ENCODE measurements at places on chromosomes 13 and 19.

DNA sequence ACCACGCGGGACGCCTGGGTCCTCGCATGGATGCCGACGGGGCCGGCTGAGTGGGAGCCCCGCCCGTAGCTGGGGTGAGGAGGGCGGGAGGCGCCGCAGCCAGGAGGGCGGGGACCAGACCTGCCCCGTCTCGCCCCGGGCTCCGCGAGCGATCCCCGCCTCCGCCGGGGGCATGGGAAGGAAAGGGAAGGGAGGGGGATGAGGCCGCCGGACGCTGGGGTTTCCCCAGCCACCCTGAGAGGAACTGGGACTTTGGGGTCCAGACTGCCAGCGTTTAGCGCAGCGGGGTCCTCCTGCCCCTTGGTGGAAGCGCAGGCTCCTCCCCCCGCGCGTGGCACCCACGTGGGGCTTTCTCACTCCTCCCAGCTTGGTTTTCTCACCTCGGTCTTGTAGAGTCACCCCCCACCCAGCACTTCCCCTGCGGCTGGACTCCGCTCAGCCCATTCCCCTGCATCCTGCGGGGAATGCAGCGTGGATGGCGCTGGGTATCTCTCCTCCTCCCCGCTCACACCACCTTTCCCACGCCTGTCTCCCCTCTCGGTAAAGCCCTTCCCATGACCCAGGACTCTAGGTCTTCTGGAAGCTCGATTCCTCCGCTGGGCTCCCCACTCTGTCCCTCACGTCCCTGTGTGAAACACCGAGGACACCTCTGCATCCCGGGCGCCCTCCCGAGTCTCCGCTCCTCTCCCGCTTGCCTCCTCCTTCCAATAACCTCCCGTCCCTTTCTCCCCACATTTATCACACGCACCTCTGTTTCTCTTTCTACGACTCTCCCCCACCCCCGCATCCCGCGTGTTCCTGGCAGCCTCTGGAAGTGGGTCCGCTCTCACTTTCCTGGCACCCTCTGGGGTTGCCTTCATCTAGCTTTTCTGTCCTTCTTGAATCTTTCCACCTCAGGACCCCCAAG is 2.1 kb downstream of the TGFB1 start:
- peak; percentile 61 for DNase-seq

GRCh38 chr13:90070362-90070761 is 1277.1 kb upstream of the MIR17HG start:
- DNase-seq: no peak

- no peak for DNase-seq
These were observed 61.6 kb downstream of the ITGBL1 start for GRCh38 chr13:101514100-101514499.

DNA sequence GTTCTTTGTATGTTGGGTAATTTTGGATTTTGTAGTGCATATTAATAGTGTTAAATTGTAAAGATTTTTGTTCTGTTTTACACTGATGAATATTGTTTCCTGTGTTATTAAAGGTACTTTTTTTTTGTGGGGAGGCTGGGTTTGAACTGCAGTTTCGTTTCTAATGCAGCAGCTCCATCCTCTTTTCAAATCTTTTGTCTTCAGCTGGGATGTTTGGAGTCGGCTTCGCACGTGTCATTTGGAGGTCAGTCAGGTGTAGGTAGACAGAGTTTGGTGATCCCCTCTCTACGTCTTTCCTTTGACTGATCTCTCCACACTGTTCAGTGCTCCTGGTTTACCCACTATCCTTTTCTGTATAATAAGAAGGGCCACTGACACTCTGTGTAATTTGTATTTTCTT is 30.3 kb downstream of the TDRD3 start:
- DNase-seq: no peak

GRCh38 chr13:41200126-41200525 is 5.8 kb upstream of the KBTBD7 start:
- DNase-seq: no peak

Measured in HL-60 (cell line).